ENCODE measurements at places on chromosomes 2 and 18. TPM values are rescaled to one million over a fixed set of nuclear protein-coding genes. Genes with fewer than 3 reads are reported as not detected.

C18orf63 gene
- not detected for total RNA-seq

CD8B gene
- total RNA-seq, result not detected

NEB gene
- 1.2 TPM for total RNA-seq

LYG1 gene
- total RNA-seq, result 0.28 TPM

MAP3K19 gene
- not detected for total RNA-seq

SETBP1 gene
- 2.7 TPM for total RNA-seq

CCDC150 gene
- 10.9 TPM for total RNA-seq

SLC4A3 gene
- total RNA-seq, result 0.17 TPM

MROH2A gene
- not detected for total RNA-seq

CCBE1 gene
- total RNA-seq, result 0.14 TPM

PRKCE gene
- 46.5 TPM for total RNA-seq

Measured in dermis blood vessel endothelial cell (primary cell).